ENCODE measurements at places on chromosomes 5 and 9.
A peak's percentile ranks its signal among the peaks of the same experiment; 100 is the strongest.

DNA sequence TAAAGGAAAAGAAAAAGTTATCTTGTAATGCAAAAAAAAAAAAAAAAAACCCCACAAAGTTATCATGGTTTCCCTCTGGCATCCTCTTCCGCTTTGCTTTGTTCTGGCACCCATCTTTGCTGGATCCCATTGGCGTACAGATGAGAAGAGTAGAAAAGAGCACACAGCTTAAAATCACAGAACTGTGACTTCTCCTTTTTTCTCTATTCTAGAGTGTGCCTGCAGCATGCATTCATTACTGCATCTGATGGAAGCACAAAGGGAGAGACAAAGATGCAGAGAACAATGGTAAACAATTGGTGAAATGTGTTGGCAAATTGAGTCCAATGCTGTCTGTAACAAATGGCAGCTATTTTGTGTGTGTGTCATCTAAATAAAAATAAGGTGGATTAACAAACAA is 440.8 kb upstream of the PIK3R1 start:
- no peak for DNase-seq

- no peak for DNase-seq
These were observed 2.4 kb downstream of the FUBP3 start for GRCh38 chr9:130581766-130582165.

- DNase-seq: no peak
These were observed at the start of gene STPG3 for GRCh38 chr9:137251194-137251461. TSS of gene STPG3 (plus strand) at chr9:137251286. CDS start at chr9:137251287, 1 bp downstream.

GRCh38 chr9:33153666-33154065 is 13.5 kb downstream of the B4GALT1 start:
- no peak for DNase-seq

DNA sequence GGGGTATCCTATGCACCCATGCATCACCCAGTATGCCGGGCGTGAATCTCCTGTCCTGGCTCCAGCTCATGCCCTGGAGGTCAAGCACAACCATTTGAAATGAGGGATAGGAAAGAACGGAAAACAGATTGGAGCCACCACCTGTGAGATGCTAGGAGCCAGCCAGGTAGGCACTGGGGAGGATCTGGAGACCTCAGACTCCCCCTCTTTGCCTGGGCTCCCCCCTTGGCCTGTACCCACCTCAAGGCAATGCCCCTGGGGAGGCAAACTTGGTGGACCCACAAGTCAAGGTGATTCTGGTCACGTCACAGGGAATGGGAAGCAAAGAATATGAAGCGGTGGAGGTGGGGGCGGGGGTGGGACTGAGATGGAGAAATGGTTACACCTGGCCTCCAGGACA is 92.6 kb downstream of the PAX5 start:
- no peak for DNase-seq

DNA sequence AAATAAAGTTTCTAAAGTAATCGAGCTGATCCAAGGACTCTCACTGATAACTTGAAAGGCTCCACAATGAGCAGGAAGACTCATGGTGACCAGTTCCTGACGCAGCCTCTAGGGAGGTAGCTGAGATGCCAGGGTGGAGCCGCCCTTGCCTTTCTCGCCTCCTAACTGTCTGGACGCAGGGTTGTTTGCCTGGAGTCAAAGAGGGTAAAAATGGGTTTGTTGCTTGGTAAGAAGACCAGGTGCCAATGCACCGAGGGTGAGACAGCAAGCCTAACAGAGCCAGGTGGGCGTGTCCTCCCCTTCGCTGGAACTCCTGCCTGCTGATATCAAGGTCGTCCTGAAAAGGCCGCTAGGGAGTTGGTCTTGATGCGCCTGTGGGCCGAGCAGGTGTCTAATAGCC is 48.6 kb upstream of the FCN1 start:
- DNase-seq: no peak

DNA sequence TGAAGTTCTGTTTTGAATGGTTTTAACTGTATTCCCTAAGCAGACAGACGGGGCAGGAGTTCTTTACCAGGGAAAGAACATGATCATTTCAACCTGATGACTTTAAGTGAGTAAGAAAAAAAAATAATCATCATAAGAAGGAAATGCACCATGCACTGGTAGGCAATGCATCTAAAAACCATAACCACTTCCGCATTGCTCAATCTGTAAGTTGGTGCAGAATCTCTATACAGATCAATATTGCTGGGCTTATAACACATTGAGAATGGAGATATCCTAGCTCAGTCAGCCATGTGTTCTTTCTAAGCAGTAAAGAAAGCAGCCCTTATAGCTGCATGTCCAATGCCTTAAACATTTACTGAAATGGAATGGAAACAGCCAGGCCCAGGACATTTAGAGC is 407.1 kb upstream of the DMAC1 start:
- no peak for DNase-seq

DNA sequence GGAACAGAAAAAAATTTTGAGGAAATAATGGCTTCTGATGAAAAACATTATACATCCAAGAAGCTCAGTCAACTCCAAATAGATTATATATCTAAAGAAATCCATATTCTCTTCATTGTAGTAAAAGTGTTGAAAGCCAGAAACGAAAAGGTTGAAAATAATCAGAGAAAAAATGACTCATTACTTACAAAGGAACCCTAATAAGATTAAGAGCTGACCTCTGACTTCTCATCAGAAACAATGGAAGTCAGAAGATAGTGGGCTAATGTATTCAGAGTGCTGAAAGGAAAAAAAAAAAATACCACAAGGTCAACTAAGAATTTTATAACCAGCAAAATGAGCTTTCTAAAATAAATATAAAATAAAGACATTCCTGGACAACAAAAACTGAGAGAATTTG is 60.0 kb downstream of the HSD17B4 start:
- no peak for DNase-seq

DNA sequence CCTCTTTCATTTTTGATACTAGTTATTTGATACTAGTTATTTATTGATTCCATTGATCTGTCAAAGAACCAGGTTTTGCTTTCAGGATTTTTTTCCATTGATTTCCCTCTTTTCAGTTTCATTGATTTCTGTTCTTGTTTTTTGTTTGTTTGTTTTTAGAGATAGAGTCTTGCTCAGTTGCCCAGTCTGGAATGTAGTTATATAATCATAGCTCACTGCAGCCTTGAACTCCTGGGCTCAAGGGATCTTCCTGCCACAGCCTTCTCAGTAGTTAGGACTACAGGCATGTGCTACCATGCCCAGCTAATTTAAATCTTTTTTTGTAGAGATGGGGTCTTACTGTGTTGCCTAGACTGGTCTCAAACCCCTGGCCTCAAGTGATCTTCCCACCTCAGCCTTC is 49.9 kb downstream of the FSD1L start:
- DNase-seq: no peak

DNA sequence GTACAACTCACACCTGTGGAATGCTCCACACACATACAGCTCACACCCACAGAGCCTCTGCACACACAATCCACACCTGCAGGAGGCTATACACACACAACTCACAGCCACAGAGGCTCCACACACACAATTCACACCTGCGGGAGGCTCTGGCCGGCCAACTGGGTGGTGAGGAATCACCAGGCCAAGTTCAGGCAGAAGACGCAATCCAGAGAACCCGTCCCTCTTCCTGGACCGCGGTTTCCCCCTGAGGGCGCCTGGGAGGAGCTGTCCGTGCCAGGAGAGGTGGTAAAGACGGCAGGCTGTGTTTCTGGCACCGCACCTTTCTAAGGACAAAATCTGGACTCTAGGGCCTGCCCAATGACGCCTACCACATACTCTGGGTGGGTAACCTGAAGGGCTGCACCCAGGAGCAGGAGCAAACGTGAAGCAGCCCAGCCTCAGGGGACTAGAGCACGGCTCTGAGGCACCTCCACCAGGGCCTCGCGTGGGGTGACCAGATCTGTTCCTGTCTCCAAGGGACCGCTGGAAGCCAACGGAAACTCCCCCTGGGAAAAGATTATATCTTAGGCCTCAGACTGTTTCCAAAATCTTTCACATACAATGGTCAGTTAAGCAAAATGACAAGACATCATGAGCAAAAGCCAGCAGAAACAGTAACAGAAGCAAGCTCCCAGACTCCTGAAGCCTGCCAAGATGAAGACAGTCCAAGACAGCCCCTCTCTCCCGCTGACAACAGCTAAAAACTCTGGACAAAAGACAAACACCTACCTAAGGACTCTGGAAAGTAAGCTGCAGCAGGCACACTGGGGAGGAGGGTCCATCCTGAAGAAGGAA is 16.9 kb downstream of the CAMSAP1 start:
- no peak for DNase-seq

GRCh38 chr5:37532976-37533740 is 154.0 kb downstream of the WDR70 start:
- no peak for DNase-seq

GRCh38 chr9:4984621-4985385 is at the start of gene JAK2:
TSS of gene JAK2 (plus strand) at chr9:4985272. CDS start at chr9:5021988, 36,716 bp downstream.
- peak; percentile 85 for DNase-seq

DNA sequence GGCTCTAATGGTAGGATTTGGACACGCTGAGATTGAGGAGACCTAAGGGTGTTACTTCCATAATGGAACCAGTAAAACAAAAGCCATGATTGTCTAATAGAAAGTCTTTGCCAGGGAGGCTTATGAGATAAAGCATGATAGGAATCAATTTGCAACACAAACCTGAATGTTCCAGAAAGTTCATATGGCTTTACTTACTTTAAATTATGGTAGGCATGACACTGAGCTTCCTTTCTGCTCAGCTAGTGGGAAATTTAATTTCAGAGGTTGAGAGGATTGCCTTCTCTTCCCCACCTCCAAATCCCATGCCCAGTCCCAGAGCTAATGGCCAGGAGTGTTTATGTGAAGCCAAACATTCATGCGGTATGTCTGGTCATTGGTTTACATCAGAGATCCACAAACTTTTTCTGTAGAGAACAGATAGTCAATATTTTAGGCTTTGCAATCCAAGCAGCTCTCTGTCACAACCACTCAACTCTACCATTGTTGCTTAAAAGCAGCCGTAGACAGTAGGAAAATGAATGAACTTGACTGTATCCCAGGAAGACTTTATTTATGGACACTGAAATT is 114.5 kb downstream of the UGCG start:
- DNase-seq: no peak

- no peak for DNase-seq
These were observed 232.5 kb downstream of the GADD45G start for GRCh38 chr9:89837162-89837933.

DNA sequence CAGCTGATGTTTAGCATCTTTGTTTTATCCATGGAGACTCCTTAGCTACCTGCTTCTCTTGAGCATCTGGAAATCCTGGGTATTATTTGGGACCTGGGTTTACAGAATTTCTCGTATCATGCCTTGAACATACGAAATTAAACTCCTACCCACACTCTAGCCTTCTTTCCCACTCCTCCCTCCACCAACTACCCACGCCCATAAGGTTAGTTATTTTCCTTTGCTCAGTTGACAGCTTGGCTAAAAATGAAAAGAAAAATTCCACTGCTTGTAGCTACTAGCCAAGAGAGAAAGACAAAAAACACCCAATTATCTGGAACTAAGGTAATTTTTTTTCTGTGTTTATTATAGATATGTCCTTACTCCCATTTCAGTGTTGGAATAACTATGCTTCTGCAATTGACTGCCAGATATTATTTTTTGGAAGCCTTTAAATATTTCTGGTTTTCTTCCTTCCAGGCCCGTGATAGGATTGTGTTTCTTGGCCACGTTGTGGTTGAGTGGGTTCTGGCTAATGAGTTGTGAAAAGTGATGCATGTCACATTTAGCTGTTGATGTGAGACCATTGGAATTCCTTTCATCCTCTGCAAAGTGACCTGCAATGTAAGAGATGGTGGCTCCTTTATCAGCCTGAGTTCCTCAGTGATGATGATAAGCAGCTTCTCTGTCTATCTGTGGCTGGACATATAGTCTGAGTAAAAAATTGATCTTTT is 308.1 kb downstream of the LRRC70 start:
- DNase-seq: no peak

DNA sequence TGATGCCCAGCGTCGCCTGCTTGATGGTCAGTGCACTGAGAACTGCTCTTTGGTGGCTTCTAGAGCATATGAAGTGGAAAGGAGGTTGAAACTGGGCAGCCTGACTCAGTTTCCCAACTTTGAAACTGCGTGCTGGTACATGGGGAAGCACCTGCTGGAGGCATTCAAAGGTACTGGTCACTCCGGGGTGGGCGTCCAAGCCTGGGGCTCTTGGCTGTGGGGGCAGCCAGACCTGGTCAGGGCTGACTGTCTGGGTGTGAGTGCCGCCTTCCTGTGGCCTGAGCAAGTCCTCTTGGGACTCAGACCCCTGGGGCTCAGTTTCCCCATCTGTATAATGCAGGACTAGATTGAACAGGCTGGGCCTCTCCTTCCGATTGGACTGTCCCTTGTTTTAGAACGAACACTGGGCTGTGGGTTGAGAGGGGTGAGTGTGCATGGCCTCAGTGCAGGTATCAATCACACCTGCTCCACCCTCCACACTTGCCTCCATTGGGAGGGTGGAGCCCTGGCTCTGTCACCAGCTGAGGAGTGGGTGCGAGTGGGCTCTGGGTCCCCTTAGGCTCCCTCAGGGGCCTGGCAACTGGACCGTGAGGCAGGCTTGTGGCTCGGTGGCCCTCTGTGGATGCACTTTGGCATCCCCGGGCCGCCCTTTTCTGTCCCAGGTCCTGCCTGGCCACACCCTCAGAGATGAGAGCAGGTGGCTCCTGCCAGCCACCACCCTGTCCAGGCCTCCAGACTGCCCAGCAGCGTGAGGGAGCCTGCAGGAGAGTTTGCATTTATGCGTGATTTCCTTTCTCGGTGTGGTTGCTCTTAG is 80.2 kb downstream of the PHF2 start:
- no peak for DNase-seq
